NCI-H1436 (cell line): ENCODE measurements at places on chromosomes 16 and 17.

GRCh38 chr16:56916571-56917403 is 15.2 kb upstream of the HERPUD1 start:
- DNase-seq = no peak

DNA sequence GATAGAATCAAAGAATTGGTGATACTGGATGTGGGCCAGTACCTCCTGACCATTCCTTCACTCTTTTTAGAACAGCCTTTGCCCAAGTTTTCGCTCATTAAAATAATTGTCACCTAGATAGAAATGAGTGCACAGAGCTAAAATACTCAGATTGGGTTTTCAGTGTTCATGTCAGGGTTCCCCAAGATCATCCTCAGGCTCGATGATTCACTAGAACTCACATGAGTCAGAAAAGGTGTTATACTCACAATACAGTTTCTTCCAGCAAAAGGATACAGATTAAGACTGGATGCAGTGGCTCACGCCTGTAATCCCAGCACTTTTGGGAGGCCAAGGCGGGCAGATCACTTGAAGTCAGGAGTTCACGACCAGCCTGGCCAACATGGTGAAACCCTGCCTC is 19.9 kb downstream of the ERCC4 start:
- no peak for DNase-seq

DNA sequence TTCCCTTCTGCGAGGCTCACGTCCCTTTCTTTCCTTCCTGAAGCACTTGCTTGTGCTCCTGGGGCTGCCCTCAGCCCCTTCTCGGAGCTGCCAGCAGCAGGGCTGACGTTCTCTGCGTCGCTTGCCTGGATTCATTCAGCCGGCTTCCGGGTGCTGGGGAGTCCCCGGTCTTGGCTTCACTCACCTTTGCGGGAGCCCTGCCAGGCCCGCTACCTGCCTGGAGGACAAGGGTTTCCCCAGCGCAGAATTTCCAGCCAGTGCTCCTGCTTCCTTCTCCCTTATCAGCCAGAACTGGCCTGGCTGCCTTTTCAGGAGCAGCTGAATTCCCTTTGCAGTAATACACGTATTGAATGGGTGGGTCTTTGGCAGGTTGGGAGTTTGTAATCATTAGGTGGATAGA is 22.1 kb upstream of the IL17C start:
- no peak for DNase-seq

- DNase-seq = no peak
Observed at GRCh38 chr16:83187405-83187804, 560.6 kb downstream of the CDH13 start.

DNA sequence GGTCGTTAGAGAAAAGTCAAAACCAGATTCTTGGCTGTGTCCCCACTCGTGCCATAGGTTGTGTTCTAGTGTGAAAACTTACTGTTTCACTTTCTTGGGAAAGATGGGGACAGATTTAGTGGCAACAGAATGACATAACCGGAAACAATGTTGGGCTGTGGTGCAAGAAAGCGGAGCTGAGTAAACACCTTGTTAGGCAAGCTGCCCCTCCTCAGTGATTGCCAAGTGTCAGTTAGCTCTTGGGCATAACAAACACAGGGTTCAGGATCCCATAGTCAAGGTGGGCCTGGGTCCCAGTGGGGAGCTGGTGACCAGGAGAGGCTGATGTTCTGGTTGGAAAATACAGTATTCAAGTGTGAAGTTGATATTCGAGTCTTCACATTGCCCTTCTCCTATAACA is 15.4 kb downstream of the UBN1 start:
- DNase-seq = no peak

- no peak for DNase-seq
Observed at GRCh38 chr17:30236766-30237165, 1.3 kb upstream of the SLC6A4 start.

- no peak for DNase-seq
Observed at GRCh38 chr17:52049496-52049895, 109.0 kb downstream of the CA10 start.

DNA sequence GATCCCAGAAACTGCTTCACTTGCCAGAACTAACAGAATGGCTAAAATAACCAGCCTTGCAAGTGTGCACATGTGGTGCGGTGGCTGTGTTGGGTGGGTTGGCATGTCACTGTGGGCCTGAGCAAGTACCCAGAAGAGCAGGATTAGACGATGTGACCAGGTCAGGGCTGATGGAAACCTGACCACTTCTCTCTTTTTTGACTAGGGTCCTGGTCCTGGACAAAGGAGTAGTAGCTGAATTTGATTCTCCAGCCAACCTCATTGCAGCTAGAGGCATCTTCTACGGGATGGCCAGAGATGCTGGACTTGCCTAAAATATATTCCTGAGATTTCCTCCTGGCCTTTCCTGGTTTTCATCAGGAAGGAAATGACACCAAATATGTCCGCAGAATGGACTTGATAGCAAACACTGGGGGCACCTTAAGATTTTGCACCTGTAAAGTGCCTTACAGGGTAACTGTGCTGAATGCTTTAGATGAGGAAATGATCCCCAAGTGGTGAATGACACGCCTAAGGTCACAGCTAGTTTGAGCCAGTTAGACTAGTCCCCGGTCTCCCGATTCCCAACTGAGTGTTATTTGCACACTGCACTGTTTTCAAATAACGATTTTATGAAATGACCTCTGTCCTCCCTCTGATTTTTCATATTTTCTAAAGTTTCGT is 16.7 kb downstream of the ANKRD40 start:
- DNase-seq = no peak

GRCh38 chr16:83878838-83879237 is 20.1 kb upstream of the MLYCD start:
- DNase-seq = no peak

DNA sequence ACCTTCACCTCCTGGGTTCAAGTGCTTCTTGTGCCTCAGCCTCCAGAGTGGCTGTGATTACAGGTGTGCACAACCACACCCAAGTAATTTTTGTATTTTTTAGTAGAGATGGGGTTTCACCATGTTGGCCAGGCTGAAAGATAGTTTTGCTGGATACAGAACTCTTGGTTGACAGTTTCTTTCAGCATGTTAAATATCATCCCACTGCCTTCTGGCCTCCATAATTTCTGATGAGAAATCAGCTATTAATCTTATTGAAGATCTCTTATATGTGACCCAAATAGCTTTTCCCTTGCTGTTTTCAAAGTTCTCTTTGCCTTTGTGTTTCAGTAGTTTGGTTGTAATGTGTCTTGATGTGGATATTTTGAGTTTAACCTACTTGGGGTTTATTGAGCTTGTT is 50.3 kb upstream of the BRD7 start:
- DNase-seq = no peak

DNA sequence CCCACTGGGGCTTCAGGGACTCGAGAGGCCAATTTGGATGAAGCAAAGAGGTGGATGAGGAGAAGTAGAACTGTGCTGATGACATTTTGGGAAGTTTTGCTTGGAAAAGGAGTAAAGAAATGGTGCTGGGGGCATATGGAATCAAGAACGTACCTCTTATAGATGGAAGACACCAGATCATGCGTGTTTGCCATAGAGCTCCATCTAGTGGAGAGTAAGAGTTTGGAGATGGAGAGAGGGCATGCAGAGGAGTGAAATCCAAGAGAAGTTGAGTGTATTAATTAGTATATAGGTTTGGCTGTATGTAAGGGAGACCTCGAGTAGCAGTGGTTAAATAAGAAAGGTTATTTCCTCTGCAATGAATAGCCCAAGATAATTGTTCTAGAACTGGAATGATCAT is 56.0 kb downstream of the SHISA6 start:
- DNase-seq = no peak

- no peak for DNase-seq
Observed at GRCh38 chr16:67858500-67858899, 11.0 kb upstream of the CENPT start.

- DNase-seq = peak; percentile 90
Observed at GRCh38 chr17:40314584-40314956, 5.6 kb downstream of the RARA start.

DNA sequence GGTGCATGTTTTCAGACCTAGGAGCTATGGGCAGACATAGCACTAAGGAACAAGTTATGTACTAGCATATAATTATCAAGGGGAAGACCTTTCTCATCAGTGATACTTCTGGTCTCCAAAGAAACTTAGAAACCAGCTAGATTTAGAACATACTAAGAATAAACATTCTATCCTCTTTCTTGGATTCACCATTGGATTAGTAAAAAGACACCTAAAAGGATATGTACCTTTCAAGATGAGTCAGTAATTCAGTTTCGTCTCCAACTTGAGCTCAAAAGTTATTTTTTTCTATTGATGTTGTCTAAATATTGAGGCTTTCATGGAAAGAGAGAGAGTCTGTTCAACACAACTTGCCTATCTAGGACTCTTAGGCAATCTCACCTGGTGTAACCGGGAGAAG is 13.2 kb downstream of the ZNF821 start:
- DNase-seq = no peak

DNA sequence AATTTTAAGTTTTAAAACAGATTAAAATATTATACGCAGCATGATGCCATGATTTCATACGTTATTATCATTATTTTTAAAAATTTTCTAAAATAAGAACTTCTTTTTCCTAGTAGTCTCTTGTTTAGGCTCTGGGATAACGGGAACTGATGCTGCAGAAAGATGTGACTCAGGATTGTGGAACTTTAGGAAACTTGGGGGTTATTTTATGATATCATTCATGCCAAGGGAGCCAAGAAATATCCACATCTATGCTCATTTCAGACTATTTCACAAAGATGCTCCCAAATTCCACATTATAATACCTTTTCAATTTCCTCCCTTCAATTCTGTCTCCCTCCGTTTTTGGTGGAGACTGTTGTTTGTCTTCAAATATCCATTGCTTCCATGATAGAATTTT is 236.4 kb downstream of the HS3ST3A1 start:
- no peak for DNase-seq

GRCh38 chr16:31273676-31274075 is 13.9 kb downstream of the ITGAM start:
- DNase-seq = no peak

DNA sequence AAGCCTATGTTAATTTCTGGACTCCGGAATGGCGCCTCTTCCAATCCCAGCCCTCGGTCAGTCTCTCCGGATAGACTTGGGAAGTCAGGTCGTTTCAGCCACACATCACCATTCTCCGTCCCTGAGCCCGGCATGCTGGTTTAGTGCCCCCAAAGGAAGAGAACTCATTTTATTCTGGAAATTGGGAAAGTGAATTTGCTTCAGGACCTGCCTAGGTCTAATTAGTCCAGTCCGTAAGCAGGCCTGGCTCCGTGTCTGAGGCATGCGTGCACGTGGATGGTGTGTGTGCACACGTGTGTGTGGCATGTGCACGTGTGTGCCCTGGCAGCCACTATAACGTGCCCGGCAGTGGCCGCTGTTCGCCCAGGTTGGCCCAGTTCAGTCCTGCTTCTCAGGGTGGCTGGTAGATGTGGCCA is 77.4 kb downstream of the RPA1 start:
- no peak for DNase-seq

GRCh38 chr16:11557801-11558200 is 28.9 kb downstream of the LITAF start:
- DNase-seq = no peak

- no peak for DNase-seq
Observed at GRCh38 chr16:53121661-53122060, 66.9 kb downstream of the CHD9 start.

DNA sequence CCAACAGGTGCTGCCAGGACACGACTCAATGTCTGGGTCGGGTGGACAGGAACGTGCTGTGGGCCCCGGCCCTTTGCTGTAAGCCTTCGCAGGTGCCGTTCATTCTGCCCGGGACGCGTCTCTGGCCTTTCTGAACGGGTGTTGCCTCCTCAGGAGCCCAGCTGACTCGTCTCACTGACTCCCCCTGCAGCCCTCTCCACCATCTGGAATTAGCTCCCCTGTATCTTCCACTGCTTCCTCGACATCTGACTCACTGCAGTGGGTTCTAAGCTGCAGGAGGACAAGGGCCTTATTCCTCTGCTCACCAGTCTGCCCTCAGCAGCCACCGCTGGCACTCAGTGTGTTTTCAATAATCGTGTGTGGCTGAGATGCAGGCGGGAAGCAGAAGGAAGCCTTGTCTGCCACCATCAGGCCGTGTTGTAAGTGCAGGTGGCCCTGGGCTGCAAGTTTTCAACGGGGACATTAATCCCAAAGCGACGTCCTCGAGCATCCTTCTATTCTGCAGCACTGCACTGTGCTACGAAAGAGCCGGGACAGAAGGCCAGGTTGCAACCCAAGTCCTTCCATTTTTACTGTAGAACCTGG is 256.2 kb downstream of the FOXL1 start:
- DNase-seq = no peak

DNA sequence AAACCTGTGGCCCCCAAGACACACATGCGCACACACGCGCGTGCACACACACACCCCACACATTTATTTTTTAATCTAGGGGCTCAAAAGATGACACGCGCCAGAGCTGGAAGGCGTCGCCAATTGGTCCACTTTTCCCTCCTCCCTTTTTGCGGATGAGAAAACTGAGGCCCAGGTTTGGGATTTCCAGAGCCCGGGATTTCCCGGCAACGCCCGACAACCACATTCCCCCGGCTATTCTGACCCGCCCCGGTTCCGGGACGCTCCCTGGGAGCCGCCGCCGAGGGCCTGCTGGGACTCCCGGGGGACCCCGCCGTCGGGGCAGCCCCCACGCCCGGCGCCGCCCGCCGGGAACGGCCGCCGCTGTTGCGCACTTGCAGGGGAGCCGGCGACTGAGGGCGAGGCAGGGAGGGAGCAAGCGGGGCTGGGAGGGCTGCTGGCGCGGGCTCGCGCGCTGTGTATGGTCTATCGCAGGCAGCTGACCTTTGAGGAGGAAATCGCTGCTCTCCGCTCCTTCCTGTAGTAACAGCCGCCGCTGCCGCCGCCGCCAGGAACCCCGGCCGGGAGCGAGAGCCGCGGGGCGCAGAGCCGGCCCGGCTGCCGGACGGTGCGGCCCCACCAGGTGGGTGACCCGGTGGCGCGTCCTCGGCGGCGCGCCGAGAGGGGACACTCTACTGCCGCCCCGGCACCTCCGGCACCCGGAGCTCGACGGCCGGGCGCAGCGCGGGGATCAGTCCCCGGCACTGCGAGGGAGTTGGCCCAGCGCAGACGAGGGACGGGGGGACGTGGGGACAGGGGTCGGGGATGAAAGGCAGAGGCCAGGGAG is at the start of gene STAT5A:
TSS of gene STAT5A (plus strand) at position 522 of the 826 bp plus-strand sequence. CDS start 914 bp downstream, outside the sequence.
- peak; percentile 68 for DNase-seq

GRCh38 chr16:67892899-67893742 is at the start of gene PSKH1:
Gene PSKH1, plus strand, starts transcription at chr16:67893254. Its CDS starts 15,496 bp downstream, at chr16:67908750.
- DNase-seq = peak; percentile 93

- DNase-seq = no peak
Observed at GRCh38 chr16:82641336-82641984, 14.7 kb downstream of the CDH13 start.
